ENCODE measurements at places on chromosomes 11 and 22. TPM values are rescaled to one million over a fixed set of nuclear protein-coding genes. Genes with fewer than 3 reads are reported as not detected.

Gene OR5D14
- not detected for total RNA-seq

DNA sequence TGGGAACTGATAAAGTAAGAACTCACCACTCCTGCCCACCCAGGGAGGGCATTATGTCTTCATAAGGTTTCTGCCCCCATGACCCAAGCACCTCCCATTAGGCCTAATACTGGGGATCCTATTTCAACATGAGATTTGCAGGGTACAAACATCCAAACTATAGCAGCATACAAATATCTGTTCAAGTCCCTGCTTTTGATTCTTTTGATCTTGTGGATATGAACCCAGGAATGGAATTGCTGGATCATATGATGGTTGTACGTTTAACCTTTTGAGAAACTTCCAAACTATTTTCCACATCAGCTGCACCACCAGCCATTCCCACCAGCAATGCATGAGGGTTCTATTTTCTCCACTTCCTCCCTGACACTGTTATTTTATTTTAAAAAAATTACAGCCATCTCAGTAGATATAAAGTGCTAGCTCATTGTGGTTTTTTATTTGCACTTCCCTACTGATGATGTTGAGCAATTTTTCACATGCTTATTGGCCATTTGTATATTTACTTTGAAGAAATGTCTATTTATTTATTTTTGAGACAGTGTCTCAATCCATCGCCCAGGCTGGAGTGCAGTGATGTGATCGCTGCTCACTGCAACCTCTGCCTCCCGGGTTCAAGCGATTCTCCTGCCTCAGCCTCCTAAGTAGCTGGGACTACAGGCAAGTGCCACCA lies 7.1 kb upstream of the ATG16L2 start:
- no peak for DNase-seq

Gene RAB39A
- 0.53 TPM for total RNA-seq

- DNase-seq = no peak
Measured at GRCh38 chr11:82969811-82970210, 68.3 kb downstream of the DDIAS start.

Gene CYP2D6
- total RNA-seq = 1.7 TPM

DNA sequence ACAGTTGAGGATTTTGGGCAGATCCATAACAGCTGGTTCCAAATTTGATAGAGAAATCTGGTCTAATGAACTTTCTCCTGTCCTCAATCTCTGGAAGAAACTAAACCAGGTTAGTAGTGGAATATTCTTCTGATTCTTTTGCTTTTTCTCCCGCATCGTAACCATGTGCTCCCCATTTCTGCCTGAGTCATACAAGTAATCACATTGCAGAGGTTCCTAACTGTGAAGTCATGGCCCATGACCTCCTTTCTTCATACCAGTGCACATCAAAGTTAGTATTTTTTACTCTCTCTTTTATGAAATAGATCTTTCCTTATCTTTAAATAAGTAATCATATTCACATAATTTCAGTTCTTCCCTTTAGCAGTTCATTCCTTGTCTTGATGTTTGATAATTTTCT lies 249.0 kb downstream of the DYNC2H1 start:
- no peak for DNase-seq

- DNase-seq = no peak
Measured at GRCh38 chr22:30667107-30667493, 575 bp downstream of the DUSP18 start.

GRCh38 chr11:88491674-88492073 lies 154.1 kb upstream of the CTSC start:
- no peak for DNase-seq

GRCh38 chr11:44600839-44601383 lies 35.4 kb downstream of the CD82 start:
- DNase-seq = no peak

Gene MMP13
- not detected for total RNA-seq
